ENCODE measurements at places on chromosomes 11 and 22.
A peak's percentile ranks its signal among the peaks of the same experiment; 100 is the strongest.

GRCh38 chr22:38148245-38148644, 33.4 kb downstream of the PLA2G6 start:
- no peak overlapping the region for H3K4me3 ChIP-seq
- H3K27me3 ChIP-seq: no peaks in the 10 kb centered on the region
- H3K36me3 ChIP-seq: no peaks in the 10 kb centered on the region
- DNase-seq: no peak
- no peak overlapping the region for H3K27ac ChIP-seq

- H3K4me3 ChIP-seq: no peak overlapping the region
- no peak overlapping the region for H3K27ac ChIP-seq
- peaks cover 6% of the 10 kb centered on the region for H3K27me3 ChIP-seq
- peaks cover 32% of the 10 kb centered on the region for H3K4me1 ChIP-seq
Observed at GRCh38 chr22:21028277-21029251, 3.8 kb downstream of the SLC7A4 start.

GRCh38 chr11:70002433-70002832, 75.7 kb upstream of the ANO1 start:
- H3K4me1 ChIP-seq: no peaks in the 10 kb centered on the region
- H3K27me3 ChIP-seq: peaks cover 24% of the 10 kb centered on the region
- no peak overlapping the region for H3K4me3 ChIP-seq
- no peak for DNase-seq
- H3K36me3 ChIP-seq: no peaks in the 10 kb centered on the region
- no peak overlapping the region for H3K27ac ChIP-seq

- H3K27me3 ChIP-seq: no peaks in the 10 kb centered on the region
- no peak overlapping the region for H3K4me3 ChIP-seq
- no peaks in the 10 kb centered on the region for H3K36me3 ChIP-seq
- peak overlapping the region; percentile 23 for H3K27ac ChIP-seq
- DNase-seq: no peak
- peaks cover 29% of the 10 kb centered on the region for H3K4me1 ChIP-seq
Observed at GRCh38 chr11:78429209-78429608, 11.6 kb upstream of the GAB2 start.

- DNase-seq: no peak
- no peak overlapping the region for H3K27ac ChIP-seq
- no peak overlapping the region for H3K4me3 ChIP-seq
- H3K27me3 ChIP-seq: no peaks in the 10 kb centered on the region
Observed at GRCh38 chr22:44869196-44869595, 116.8 kb downstream of the ARHGAP8 start.

- peak overlapping the region; percentile 41 for H3K27ac ChIP-seq
- no peak overlapping the region for H3K4me3 ChIP-seq
- peaks cover 3% of the 10 kb centered on the region for H3K36me3 ChIP-seq
- no peak for DNase-seq
- H3K27me3 ChIP-seq: no peaks in the 10 kb centered on the region
Observed at GRCh38 chr11:2480874-2481220, 36.0 kb downstream of the KCNQ1 start.

GRCh38 chr22:38291201-38291777, 18.5 kb upstream of the TMEM184B start:
- H3K27me3 ChIP-seq: no peaks in the 10 kb centered on the region
- H3K27ac ChIP-seq: peak overlapping the region; percentile 21
- H3K36me3 ChIP-seq: peaks cover 22% of the 10 kb centered on the region
- no peak overlapping the region for H3K4me3 ChIP-seq
- peaks cover 17% of the 10 kb centered on the region for H3K4me1 ChIP-seq
- DNase-seq: no peak

DNA sequence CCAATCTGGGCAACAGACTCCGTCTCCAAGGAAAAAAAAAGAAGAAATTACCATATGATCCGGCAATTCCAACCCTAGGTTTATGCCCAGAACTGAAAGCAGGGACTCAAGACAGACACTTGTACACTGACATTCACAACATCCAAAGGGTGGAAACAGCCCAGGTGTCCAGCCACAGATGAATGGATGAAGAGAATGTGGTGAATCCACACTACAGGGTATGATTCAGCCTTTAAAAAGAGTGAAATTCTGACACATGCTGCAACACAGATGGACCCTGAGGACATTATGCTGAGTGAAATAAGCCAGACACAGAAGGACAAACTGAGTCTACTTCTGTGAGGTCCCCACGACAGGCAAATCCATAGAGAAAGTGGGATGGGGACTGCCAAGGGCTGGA, 43.9 kb downstream of the SGSM3 start:
- H3K4me3 ChIP-seq: no peak overlapping the region
- DNase-seq: peak; percentile 32
- peaks cover 99% of the 10 kb centered on the region for H3K36me3 ChIP-seq
- H3K27me3 ChIP-seq: no peaks in the 10 kb centered on the region
- peak overlapping the region; percentile 45 for H3K27ac ChIP-seq
- peaks cover 81% of the 10 kb centered on the region for H3K4me1 ChIP-seq

DNA sequence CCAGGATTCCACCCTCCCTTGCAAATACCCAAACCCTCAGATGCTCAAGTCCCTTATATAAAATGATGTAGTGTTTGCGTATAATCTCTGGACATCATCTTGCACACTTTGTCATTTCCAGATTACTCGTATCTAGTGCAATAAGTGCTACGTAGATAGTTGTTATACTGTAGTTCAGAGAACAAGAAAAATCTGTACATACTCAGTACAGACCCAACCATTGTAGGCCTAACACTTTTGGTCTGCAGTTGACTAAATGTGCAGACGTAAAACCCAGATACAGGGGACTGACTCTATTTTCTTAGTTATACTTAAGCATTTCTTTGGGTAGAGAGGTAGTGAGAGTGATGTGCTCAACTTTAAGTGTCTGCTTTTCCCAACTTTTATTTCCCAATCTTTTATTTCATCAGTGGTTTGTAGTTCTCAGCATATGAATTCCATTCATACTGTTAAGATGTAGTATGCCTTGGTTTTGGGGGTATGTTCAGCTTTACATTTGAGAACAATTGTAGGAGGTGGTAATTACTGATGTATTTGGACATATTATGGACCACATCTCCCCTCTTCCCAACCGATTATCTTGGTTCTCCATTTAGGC, 43.9 kb downstream of the DDX6 start:
- no peak overlapping the region for H3K4me3 ChIP-seq
- H3K27ac ChIP-seq: no peak overlapping the region
- peaks cover 43% of the 10 kb centered on the region for H3K36me3 ChIP-seq
- H3K27me3 ChIP-seq: no peaks in the 10 kb centered on the region
- peaks cover 28% of the 10 kb centered on the region for H3K4me1 ChIP-seq
- DNase-seq: no peak

GRCh38 chr11:12389676-12390657, 12.6 kb downstream of the PARVA start:
- no peak overlapping the region for H3K4me3 ChIP-seq
- no peak overlapping the region for H3K27ac ChIP-seq
- H3K27me3 ChIP-seq: no peaks in the 10 kb centered on the region
- no peaks in the 10 kb centered on the region for H3K36me3 ChIP-seq
- H3K4me1 ChIP-seq: no peaks in the 10 kb centered on the region

- H3K27me3 ChIP-seq: no peaks in the 10 kb centered on the region
- no peaks in the 10 kb centered on the region for H3K36me3 ChIP-seq
- H3K27ac ChIP-seq: peak overlapping the region; percentile 24
- H3K4me3 ChIP-seq: no peak overlapping the region
- peaks cover 44% of the 10 kb centered on the region for H3K4me1 ChIP-seq
Observed at GRCh38 chr22:18056161-18056666, 21.6 kb upstream of the PEX26 start.

GRCh38 chr22:47123827-47124442, 361.5 kb downstream of the TBC1D22A start:
- peak; percentile 21 for DNase-seq
- no peak overlapping the region for H3K27ac ChIP-seq

Data from spleen (tissue), 13 donors.